Ammon's horn (tissue), 1 donor: ENCODE measurements at places on chromosomes 7 and 10.

DNA sequence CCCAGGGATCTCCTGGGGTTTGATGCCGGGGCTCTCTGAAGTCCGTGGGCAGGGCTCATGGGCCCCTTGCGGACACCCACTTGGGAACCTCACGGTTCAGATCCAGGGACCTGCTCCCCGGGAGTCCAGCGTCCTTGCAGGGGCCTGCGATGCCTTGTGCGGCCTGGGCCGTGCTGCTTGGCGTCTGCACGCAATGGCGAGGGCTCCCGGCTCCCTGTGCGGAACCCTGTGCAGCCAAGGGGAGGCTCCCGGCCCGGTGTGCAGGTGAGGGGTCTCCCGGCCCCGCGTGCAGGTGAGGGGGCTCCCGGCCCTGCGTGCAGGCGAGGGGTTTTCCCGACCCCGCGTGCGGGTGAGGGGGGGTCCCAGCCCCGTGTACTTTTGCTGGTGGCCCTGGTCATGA is 146.7 kb downstream of the DNAJB6 start:
- no peak for DNase-seq

DNA sequence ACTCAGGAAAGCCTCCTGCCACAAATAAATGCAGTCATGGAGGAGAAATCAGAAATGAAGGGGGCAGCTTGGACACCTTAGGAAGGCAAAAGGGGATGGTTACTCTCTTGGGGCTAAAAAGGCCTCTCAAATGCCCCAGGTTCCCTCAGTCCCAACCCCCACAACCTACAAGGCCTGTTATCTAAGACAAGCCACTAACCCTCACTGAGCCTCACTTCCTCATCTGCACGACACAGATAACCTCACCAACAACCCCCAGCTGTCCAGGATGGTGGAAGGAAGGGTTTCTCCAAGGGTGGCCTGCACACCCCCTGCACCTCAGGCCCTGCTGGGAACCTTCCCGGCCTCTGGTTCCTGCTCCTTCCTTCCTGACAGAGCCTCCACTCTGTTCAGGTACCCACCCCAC is 29.2 kb downstream of the SORBS1 start:
- no peak for DNase-seq

GRCh38 chr10:118922226-118922625 is 107.3 kb upstream of the NANOS1 start:
- DNase-seq: no peak

GRCh38 chr10:9149134-9149533 is 1094.6 kb downstream of the GATA3 start:
- no peak for DNase-seq

- DNase-seq: no peak
Measured at GRCh38 chr10:130809181-130809580, 502.3 kb downstream of the TCERG1L start.
